ENCODE measurements at places on chromosomes 5 and 9. TPM values are rescaled to one million over a fixed set of nuclear protein-coding genes. Genes with fewer than 3 reads are reported as not detected.

Gene PCDHA1
- not detected for total RNA-seq

Gene FSD1L
- 3.4 TPM for total RNA-seq

Gene VLDLR
- 9.9 TPM for total RNA-seq

DNA sequence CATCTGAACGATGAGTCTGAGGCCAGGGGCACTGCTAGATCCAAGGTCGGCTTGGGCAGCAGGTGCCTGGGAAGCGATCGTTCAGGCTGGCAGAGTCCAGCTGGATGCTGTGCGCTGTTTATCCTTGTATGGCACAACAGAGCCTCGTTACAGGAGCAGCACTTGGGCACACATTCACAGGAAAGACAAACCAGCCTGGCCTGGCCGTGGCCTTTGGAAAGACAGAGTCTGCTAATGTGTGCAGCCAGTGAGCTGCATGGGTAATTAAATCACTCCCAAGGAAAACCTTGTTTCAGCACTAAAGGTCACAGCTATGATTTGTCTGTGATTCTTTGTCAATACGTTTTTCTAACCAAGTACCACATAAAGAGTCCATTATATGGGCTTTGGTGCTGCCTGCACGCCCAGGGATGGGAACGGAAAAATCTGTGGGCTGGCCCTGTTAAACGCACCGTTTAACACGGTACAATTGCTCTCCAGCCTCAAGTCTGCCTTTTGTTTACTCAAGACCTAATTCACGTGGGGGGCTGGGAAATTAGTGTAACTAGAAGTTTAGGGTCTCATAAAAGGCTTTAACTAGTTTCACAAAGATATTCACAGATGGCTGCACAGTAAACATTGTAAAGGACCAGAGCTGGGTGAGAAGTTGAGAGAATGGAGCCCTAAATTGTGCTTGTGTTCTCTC, 509.3 kb downstream of the KDM4C start:
- DNase-seq, result no peak

GRCh38 chr5:139644001-139644456, 4.1 kb upstream of the CXXC5 start:
- DNase-seq, result no peak

GRCh38 chr9:90069085-90069484, 464.3 kb downstream of the GADD45G start:
- no peak for DNase-seq

DNA sequence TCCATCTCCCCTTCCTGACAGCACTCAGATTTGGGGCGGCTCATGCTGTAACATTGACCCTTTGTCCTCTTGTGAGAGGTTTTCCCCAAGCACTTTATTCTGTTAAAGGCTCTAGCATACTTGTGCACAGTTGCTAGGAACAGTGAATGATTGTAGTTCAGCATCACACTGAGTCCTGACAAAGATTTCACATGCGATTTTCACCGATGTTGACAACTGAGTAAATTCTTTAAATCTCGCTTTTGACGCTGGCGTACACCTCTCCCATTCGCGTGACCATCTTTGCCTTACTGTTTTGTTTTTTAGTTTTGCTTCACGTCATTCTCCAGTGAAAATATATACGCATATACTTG, 780 bp downstream of the CDC37L1 start:
- DNase-seq, result no peak

GRCh38 chr9:87324613-87325194, 173.0 kb upstream of the DAPK1 start:
- no peak for DNase-seq
